ENCODE measurements at places on chromosomes 5 and 9.

- DNase-seq: no peak
Observed at GRCh38 chr9:135326141-135326540, 153.4 kb upstream of the PPP1R26 start.

DNA sequence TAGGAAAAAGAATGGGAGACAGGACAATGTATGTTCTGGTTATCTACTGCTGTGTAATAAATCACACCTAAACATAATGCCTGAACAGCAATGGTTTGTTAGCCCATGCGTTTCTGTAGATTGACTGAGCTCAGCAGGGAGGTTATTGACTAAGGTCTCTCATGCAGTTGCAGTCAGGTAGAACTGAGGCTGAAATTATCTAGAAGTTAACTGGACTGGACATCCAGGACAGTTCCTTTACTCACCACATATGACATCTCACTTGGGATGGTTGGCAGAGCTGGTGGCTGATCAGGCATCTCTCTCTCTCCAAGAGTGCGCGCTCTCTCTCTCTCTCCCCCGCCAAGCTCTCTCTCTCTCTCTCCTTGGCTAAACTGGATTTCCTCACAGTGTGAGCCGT lies 8.9 kb upstream of the FOXB2 start:
- no peak for DNase-seq

DNA sequence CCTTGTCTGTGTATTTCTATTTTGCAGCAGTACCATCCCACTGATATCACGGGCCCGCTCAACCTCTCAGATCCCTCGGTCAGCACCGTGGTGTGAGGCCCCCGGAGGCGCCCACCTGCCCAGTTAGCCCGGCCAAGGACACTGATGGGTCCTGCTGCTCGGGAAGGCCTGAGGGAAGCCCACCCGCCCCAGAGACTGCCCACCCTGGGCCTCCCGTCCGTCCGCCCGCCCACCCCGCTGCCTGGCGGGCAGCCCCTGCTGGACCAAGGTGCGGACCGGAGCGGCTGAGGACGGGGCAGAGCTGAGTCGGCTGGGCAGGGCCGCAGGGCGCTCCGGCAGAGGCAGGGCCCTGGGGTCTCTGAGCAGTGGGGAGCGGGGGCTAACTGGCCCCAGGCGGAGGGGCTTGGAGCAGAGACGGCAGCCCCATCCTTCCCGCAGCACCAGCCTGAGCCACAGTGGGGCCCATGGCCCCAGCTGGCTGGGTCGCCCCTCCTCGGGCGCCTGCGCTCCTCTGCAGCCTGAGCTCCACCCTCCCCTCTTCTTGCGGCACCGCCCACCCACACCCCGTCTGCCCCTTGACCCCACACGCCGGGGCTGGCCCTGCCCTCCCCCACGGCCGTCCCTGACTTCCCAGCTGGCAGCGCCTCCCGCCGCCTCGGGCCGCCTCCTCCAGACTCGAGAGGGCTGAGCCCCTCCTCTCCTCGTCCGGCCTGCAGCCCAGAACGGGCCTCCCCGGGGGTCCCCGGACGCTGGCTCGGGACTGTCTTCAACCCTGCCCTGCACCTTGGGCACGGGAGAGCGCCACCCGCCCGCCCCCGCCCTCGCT lies 1.9 kb downstream of the LRRC26 start:
- DNase-seq: peak; percentile 63

DNA sequence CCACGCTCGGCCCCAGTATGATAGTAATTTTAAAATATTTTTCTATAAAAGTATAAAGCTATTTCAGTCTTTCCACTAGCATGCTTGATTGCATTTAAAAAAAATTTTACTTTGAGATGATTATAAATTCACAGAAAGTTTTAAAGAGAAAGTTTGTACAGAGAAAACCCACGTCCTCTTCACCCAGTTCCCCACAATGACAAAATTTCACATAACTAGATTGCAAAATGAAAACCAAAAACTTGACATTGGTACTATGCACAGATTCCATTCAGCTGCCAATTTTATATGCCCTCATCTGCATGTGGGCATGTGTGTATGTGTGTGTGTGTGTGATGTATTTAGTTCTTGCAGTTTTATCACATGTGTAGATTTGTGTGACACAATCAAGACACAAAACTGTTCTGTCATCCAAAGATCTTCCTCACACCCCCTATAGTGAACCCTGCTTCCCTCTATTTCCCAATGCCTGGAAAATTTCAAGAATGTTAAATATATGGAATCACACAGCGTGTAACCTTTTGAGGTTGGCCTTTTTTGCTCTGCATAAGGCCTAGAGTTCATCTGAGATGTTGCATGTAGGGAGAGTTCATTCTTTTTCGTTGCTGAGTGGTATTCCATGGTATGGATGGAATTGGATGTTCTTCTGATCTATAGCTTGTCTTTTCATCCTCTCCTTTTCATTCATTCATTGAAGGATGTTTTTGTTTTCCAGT lies 56.9 kb upstream of the BARHL1 start:
- no peak for DNase-seq

GRCh38 chr5:170333161-170333910 lies 35.8 kb upstream of the LCP2 start:
- DNase-seq: no peak

DNA sequence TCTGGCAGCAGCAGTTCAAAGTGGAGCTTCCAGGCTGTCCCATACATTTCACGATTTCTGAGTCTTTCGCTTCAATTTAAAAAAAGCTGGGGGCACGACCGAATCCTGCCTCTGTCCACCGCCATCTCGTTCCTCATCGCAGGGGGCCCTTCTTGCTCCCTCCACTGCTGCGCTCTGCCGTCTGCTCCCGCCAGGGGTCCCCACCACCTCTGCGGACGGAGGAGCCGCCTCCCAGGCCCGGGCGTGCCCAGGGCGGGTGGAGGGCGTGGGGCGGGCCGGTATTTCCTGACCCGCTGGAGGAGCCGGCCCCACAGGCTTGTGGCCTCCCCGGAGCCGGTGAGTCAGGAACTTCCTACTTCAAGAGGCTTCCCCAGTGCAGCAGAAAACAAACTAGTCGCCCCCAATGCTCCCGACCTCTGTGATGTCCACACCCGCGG lies 50.4 kb downstream of the USP20 start:
- peak; percentile 60 for DNase-seq

- DNase-seq: peak; percentile 44
Observed at GRCh38 chr9:131008909-131009618, at the start of gene LAMC3. Gene LAMC3, plus strand, starts transcription at chr9:131009174. Its CDS starts 41 bp downstream, at chr9:131009215.

GRCh38 chr9:96555567-96556386 lies 63.9 kb downstream of the CDC14B start:
- no peak for DNase-seq

GRCh38 chr9:16039218-16039987 lies 486.6 kb downstream of the CCDC171 start:
- peak; percentile 9 for DNase-seq

Data from NCI-H1930 (cell line).